ENCODE measurements at places on chromosomes 5 and 9.
A peak's percentile ranks its signal among the peaks of the same experiment; 100 is the strongest.

DNA sequence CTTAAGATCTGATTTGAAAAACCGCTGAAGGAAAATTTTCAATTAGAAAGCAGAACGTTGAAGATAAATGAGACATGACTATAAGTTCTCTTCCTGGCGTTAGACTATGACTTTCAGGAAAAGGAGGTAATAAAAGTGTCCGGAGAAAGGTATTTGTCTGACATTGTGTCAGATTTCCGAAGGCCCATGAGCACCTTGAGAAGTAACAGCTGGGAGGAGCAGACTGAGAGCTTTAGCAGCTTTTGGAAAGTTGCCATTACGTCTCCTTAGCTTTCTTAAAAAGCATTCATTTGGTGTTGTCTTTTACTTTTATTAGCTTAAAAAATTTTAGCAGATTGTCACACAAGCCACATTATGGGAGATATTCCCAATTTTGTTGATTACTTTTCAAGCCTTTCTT is 363.5 kb downstream of the NDUFS4 start:
- DNase-seq: peak; percentile 26

DNA sequence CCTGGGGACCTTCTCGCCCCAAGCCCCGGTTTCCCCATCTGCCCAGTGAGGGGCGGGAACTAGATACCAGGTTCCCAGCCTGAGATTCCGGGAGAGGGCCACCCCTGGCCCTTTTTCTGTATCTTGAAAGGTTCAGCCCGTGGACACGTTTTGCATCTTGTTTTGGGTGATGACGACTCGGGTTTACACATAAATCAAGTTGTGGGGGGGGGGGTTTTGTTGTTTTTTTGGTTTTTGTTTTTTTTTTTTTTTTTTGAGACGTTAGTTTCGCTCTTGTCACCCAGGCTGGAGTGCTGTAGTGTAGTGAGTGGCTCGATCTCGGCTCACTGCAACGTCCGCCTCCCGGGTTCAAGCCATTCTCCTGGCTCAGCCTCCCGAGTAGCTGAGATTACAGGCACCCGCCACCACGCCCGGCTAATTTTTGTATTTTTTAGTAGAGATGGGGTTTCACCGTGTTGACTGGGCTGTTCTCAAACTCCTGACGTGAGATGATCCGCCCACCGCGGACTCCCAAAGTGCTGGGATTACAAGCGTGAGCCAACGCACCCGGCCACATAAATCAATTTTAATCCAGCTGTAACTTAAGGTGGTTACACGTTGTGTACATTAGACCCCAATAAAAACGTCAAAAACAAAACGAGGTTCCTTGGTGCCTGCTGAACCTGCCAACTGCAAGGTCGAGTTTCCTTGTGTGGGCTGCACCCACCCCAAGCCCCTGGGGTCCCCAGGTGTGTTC is 1.1 kb upstream of the BRD3 start:
- no peak for DNase-seq

DNA sequence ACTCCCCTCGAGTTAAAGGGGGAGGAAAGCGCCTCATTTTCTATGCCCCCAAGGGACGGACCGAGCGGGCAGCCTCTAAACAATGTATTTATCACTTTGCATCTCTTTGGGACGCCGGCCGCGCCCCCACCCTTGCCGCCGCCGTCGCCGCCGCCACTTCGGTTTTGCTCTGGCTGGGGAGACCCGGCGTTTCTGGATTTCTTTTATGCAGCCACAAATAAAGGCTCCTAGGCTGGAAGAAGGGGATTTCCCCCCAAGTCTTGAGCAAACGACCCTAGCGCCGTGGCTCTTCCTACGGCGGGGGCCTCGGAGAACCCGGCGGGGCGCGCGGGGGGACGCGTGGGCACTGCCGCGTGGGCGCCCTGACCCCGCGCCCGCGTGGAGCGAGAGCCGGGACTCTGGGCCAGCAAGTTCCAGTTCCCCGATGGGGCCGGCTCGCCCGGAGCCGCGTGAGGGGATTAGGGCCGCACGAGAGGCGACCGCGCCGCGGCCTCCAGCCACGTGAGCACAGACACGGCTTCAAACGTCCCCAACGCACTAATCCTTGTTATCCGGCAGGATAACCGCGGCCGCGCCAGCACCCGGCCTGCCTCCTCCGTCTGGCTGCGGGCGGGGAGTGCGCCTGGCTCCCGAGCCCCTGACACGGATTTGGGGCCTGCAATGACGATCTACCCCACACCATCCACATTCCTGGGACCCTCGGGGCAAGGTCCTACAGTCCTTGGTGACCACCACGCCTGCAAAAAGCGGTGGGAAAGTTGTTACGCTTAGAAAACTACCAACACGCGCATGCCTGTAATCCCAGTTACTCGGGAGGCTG is 7.9 kb upstream of the NEUROG1 start:
- no peak for DNase-seq

DNA sequence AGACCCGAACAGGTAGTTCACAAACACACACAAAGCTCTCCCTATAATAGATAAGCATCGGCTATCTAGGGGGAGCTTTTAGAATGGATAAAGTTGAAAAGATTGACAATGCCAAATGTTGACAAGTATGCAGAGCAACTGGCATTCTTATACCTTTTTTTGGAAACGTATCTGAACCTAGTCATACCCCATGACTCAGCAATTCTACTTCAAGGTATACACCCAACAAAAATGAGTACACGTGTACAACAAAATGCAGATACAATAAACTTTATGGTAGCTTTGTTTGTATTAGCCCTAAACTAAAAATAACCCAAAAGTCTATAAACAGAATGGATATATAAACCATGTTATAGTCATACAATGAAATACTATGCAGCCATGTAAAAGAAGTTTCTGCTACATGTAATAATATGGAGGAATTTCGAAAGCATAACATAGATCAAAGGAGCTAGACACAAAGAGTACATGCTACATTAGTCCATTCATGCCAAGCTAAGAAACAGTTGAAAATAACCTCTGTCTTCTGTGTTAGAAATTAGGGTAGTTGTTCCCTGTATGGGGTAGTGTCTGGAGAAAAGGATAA is 718.5 kb upstream of the ZNF608 start:
- DNase-seq: no peak

- no peak for DNase-seq
Observed at GRCh38 chr5:126965487-126965886, 64.9 kb downstream of the MARCHF3 start.

DNA sequence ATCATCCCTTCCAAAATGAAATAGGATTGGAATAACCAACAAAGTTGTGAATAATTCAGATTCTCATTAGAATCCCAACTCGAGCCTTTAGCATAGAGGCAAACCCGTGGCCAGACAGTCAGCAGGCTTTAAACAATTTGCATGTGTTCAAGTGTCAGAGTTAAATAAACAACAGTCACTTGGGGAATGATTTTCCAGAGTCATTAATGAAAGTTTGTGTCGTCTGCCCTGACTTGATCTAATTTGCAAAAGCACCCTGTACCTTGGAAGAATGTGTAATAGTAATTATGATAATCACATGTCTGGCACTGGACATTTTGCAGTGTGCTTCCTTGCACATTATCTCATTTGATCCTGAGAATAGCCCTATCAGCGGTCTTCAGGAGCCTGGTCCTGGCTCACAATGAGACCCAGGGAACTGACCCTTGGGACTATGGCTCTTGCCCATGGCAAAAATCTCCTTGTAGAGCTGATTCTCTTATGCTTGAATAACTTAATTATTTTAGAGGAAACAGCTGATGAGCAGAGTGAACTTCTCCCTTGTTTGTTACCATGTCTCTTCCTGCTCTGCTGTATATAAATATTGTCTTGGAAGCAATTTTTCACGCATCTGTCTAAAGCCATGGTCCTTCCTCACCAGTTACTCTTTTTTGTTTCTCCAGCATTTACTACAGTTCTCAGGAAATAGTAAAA is 272.7 kb downstream of the NR3C1 start:
- DNase-seq: no peak

DNA sequence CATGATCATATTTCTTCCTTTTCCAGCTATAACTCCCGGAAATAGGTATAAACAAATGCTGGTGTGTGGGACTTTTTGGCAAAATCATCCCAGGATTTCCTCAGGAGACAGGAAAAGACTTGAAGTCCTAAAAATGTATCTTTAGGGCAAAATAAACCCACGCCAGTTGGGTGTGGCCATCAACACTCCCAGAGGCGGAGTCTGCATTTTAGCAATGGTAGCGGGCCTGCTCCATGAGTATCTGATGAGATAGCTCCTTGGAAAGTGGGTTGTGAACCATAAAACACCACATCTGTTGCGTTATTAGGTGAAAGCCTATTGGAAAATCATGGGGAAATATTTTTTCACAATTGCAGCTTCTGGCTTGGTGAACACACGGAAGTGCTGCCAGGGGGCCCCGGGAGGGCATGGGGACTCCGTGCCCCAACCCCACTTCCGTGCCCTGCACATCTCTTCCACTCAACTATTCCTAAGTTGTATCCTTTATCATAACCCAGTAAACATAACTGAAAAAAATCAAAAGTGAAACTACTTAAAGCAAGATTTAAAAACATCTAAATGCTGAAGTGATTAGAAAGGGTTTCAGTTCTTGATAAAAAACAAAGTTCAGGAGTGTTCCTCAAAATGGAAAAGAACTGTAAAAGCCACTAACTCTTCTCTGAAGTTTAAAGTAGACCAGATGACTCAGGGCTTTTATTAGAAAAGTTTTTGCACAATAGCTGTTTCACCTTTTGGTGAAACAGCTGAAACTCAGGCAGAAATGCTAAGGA is 111.2 kb downstream of the LRRC70 start:
- DNase-seq: no peak

DNA sequence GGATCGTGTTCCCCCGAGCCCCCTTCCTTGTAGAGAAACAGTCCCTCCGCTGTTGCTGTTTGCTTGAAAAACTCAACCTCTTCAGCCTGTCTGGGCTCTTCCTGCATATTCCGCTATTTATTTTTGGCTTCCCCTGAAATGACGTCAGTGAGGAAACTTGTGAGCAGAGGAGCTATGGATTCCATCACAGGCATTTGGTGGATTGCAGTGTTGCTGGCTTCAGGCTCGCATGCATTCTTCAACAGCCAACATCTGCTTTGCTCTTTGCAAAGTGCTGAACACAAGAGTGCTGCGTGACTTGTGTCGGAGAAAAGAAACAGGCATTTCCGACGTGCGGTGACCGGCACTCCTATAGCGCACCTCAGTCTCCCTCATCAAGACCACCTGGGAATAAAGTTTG is 232.7 kb downstream of the RFK start:
- DNase-seq: peak; percentile 92
